ENCODE measurements at places on chromosomes 3 and 15.

GRCh38 chr3:63988943-63989342 is 34.4 kb downstream of the PSMD6 start:
- no peak for DNase-seq

- DNase-seq: no peak
Measured at GRCh38 chr3:114794894-114795630, 352.0 kb downstream of the ZBTB20 start.

- no peak for DNase-seq
Measured at GRCh38 chr15:90711418-90711824, 5.7 kb upstream of the BLM start.

GRCh38 chr15:42919308-42919707 is 1.3 kb downstream of the TTBK2 start:
- DNase-seq: peak; percentile 10

- DNase-seq: no peak
Measured at GRCh38 chr15:98955331-98955730, 52.3 kb downstream of the PGPEP1L start.

GRCh38 chr15:84033793-84034553 is 201.6 kb upstream of the GOLGA6L4 start:
- DNase-seq: no peak

DNA sequence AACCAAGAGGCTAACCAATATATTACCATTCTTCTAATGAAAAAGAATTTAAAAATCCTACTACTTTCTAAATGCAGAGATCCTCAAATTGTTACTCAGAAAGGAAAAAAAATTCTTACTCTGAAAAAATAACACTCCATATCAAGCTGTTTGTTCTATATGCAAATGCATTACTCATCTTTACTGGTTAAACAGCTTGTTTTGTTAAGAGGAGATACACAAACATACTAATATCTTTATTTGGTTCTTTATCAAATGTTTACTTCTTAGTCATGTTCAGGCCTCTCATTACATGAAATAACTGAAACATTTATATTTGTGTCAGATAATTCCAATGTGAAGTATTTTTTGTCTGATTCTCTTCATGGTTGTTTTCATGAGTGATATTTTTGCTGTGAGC is 146.8 kb downstream of the PCCB start:
- DNase-seq: no peak

DNA sequence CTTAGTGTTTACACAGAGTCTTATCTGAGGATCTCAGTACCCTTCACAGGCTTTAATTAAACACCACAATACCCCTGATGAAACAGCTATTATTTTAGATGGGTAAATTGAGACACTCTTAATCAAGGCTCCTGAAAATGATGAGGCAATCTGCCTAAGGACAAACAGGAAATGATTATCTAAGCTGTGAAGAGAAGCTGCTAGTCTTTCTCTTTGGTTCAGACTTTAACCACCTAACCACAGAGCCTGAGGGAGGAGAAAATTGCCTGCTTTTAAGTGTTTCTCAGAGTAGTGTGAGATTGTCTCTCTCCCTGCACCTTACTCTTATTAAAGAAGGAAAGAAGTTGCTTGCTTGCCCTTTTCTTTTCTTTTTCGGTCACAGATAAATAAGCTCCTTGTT is 364.3 kb upstream of the ADAMTS9 start:
- DNase-seq: no peak

GRCh38 chr3:136932523-136932922 is 25.3 kb upstream of the IL20RB start:
- no peak for DNase-seq

DNA sequence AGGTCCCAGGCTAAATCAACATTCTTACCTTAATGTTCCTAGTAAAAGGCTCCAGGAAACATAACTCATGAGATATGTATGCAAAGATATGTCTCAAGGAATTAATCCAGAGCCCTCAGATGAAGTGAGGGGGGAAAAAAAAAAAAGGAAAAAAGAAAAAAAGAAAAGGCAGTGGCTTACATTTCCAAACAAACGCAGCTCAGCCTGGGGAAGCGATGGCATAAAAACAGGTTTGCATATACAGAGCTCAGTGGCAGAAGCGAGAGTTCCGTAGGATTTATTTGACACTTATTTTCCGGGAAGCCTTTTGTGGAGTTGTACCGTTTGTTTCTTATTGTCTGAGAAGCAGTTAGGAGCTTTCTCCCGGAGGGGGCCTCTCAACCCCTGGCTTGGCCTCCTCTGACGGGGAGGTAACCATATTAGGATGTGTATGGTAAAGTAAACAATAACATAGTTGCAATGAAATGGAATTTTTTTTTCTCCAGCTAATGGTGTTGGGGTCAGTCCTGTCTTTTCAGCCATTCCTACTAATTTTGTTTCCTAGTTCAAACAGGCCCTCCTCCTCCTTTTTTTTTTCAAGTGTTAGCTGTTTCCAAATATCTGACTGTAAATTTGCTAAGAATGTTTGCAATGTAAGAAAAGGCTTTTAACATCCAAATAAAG is 338.6 kb downstream of the FOXP1 start:
- no peak for DNase-seq

DNA sequence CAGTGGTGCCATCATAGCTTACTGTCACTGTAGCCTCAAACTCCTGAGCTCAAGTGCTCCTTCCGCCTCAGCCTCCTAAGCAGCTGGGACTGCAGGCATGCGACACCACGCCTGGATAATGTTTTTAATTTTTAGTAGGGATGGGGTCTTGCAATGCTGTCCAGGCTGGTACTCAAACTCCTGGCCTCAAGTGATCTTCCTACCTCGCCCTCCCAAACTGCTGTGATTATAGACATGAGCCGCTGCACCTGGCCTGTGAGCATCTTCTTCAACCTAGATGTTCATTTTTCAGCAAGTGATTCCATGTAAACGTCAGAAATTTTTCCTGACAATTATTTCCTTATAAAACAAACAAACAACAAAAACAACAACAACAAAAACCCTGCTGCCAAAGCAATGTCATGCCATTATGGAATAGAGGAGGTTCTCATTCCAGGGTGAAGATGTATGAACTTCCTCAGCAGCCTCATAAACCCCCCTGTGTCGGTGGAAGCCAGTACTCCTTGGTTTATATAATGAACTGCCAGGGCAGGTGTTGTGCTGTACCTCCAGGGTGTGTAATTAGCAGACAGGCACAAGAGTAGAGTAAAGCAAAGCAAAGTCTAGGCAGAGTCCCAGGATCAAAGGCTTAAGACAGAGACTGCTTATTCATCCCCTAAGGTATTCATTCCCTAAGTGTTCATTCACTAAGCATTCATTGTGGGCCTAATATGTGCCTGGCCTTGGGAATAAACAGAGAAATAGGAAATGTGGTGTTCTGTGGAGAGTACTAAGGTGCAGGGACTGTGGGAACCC is 44.6 kb downstream of the NR2C2 start:
- DNase-seq: no peak

DNA sequence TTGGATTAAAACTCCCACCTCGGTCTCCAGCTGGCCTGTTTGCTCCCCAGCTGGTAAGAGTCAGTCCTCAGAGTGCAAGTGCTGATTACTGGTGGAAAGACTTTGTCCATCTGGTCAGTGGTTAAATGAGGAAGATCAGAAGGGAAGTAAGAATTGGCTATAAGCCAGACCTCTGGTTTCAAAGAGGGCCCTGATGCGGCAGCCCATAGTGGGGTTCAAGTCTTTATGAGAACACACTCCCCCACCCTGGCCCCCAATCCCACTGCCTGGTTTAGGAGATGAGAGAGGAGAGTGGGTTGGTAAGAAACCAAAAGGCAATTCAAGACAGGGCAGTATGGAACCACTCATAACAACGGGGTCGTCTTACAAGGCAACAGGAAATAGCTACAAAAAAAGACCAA is 65.0 kb downstream of the FRMD4B start:
- DNase-seq: no peak

DNA sequence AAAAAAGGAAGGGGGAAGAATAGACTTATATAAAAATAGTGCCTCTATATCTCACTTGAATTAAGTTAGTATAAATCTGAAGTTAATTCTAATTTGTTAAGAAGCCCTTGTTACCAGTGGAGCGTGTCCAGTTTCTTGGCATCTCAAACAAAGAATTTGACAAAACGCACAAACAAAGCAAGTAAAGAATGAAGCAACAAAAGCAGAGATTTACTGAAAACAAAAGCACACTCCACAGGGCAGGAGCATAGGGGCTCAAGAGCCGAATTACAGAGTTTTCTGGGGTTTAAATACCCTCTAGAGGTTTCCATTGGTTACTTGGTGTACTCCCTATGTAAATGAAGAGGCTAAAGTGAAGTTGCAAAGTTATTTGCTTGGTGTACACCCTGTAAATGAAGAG is 34.0 kb upstream of the GK5 start:
- no peak for DNase-seq

DNA sequence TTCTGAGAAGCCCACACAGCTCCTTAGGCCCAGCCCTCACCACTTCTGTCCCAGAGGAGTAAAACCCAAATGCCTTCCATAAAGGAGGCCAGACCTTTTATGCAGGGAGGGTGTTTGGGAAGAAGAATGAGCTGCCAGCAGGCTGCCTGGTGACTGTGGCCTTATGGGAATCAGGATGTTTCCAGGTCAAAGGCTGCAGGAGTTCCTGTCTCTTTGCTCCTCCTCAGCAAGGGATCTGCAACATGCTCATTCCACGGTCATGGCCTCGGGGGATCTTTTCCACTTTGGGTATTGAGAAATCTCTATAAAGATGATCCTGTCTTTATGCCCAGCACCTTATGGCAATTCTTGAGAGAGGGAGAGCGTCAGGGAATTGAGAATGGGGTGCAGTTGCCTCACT is 25.2 kb upstream of the MAGEF1 start:
- DNase-seq: no peak

DNA sequence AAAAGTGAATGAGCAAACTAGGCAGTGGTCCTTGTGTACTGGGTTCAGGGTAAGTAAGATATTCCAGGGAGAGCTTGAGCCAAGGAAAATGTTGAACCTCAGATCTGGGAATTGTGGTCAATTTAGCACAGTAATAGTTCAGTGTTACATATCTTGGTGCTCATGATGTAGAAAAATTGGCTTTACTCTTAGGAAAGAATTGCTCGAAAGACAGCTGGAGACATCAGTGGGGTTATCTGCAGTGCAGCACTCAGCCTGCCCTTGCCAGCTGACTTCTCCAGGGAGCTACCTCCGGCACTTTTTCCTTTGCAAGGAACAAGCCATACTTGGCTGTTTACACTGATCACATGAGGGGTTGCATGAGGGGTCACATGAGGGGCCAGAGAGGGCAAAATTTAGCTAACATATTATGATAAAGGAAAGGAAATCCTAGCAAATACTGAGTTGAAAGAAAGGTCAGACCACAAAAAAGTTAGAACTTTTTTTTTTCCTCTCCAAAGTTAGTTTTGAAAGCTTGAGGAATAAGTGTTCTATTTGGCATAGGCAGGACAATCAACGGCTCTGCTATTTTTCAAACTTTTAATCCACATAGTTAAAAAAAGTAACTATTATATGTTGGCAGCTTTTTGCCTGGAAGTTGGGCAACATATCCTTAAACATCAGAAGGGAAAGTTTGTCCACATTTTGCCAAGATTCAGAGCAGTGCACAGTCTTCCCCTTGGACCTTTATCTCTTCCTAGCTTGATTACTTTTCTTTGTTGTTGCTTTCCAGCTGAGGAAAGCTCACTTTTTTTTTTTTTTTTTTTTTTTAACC is 92.4 kb downstream of the COL6A6 start:
- no peak for DNase-seq
